ENCODE measurements at places on chromosomes 1 and 21.

DNA sequence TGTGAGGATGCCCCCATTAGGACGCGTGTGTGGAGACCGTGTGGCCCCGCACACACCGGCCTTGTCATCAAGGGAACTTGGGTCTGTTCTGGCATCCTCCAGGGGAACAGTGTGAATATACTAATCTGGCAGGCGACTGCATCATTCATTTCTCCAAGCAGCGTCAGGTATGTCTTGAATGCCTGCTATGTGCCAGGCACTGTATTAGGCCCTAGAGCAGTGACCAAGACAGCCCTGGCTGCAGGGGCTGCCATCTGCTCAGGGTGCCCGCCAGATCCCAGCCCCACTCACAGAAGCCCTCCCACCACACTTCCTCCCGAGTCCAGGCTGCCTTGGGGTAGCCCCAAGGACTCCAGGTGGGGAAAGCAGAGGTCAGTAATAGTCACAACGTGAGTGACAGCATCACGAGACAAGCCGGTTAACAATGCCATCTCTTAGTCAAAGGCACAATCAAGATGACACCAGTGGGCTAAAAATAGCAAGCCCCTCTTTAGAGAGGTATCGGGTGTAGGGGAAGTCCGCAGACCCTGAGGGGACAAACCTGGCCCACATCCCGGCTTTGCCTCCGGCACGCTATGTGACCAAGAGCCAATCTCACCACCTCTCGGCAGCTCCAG is 7.5 kb upstream of the LAPTM5 start:
- H3K4me3 ChIP-seq = no peak overlapping the region
- peaks cover 5% of the 10 kb centered on the region for H3K4me1 ChIP-seq
- H3K27me3 ChIP-seq = no peaks in the 10 kb centered on the region
- no peak for DNase-seq
- no peaks in the 10 kb centered on the region for H3K36me3 ChIP-seq

GRCh38 chr1:32872192-32872460 is 1.4 kb upstream of the FNDC5 start:
- no peak for DNase-seq
- no peak overlapping the region for H3K4me3 ChIP-seq
- no peaks in the 10 kb centered on the region for H3K36me3 ChIP-seq
- no peaks in the 10 kb centered on the region for H3K27me3 ChIP-seq
- H3K4me1 ChIP-seq = no peaks in the 10 kb centered on the region

- peaks cover 12% of the 10 kb centered on the region for H3K27me3 ChIP-seq
- no peak overlapping the region for H3K27ac ChIP-seq
- no peaks in the 10 kb centered on the region for H3K36me3 ChIP-seq
- H3K4me1 ChIP-seq = no peaks in the 10 kb centered on the region
- H3K4me3 ChIP-seq = no peak overlapping the region
These were observed 218.7 kb upstream of the FOXD3 start for GRCh38 chr1:63103682-63104081.

- no peaks in the 10 kb centered on the region for H3K36me3 ChIP-seq
- H3K27me3 ChIP-seq = no peaks in the 10 kb centered on the region
- H3K27ac ChIP-seq = no peak overlapping the region
- no peaks in the 10 kb centered on the region for H3K4me1 ChIP-seq
These were observed 7.2 kb upstream of the OPTC start for GRCh38 chr1:203486618-203487370.

- H3K27me3 ChIP-seq = no peaks in the 10 kb centered on the region
- no peak overlapping the region for H3K4me3 ChIP-seq
These were observed 9.9 kb downstream of the CFAP410 start for GRCh38 chr21:44329086-44329889.

DNA sequence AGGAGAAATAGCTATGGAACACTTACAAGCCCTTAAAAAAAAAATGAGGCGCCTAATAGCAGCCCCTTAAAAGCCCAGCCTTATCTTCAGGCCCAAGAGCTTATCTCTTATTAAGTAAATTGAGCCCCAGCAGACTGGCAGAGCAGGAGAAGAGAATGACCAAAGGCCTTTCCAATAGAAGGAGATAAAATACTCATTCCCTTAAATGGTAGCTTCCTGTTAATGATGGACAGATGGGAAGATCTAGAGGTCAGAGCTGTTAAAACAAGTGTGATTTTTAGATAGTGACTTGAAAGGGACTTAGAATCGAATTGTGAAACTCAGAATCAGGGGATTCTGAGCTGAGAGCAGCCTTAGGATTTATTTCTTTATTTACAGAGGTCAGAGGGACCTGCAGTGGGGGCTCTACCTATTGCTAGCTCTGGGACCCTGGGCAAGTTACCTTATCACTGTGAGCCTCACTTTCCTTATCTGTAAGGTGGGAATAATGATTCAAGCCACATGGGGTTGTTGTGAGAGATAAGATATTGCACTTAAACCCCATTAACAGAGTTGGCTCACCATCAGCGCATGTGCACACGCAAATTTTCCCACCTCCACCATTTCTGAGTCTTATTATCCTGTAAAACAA is 101.3 kb upstream of the C8B start:
- peaks cover 5% of the 10 kb centered on the region for H3K4me1 ChIP-seq
- H3K27me3 ChIP-seq = no peaks in the 10 kb centered on the region
- H3K27ac ChIP-seq = no peak overlapping the region
- peak; percentile 28 for DNase-seq
- no peak overlapping the region for H3K4me3 ChIP-seq

DNA sequence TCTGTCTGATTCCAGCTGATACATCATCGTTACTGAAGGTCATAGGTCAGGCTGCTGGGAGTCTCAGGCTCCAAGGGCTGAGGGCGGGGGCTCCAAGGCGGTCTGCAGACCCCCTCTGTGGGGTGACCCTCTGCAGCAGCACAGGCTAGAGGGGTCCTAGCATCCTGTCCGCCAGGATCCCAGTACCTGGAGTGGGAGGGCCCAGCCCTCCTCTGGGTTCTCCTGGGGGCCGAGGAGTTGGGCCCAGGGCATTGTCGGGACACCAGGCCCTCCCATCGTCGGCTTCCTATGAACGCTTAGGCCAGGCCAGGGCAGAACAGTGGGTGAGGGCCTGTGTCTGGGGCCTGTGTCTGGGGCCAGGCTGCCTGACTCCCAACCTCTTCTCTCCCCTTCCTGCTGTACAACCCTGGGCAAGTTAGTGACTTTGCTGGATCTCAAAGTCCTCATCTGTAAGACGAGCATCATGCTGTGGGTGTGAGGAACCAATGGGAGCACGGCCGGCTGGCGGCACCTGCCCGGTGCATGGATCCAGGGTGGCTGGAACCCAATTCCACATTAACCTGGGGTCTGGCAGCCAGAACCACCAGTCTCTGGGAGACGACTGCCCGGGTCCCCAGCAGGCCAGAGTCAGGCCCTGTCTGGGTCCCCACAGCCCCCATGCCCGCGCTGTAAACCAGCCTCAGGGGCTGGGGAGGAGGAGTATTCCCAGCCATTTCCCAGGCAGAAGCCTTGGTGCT is 56.2 kb upstream of the COL18A1 start:
- H3K27ac ChIP-seq = no peak overlapping the region
- no peaks in the 10 kb centered on the region for H3K36me3 ChIP-seq
- no peak for DNase-seq

DNA sequence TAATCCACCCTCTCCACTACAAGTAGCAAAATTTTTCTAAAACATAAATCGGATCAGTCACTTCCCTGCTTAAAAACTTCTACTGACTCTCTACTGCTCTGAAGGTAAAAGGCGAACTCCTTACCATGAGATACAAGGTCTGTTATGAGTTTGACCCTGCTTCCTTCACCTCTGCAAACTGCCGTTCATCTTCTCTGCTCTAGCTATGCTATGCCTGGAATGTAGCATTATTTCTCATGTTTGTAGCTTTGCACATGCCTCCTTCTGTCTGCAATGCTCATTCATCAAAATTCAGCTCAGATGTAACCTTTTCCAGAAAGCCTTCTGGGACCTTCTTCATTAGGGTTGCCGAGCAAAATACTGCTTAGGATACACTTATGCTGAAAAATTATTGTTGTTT is 30.8 kb downstream of the RPL5 start:
- no peak for DNase-seq
- no peaks in the 10 kb centered on the region for H3K36me3 ChIP-seq
- H3K27ac ChIP-seq = no peak overlapping the region
- H3K4me1 ChIP-seq = no peaks in the 10 kb centered on the region

DNA sequence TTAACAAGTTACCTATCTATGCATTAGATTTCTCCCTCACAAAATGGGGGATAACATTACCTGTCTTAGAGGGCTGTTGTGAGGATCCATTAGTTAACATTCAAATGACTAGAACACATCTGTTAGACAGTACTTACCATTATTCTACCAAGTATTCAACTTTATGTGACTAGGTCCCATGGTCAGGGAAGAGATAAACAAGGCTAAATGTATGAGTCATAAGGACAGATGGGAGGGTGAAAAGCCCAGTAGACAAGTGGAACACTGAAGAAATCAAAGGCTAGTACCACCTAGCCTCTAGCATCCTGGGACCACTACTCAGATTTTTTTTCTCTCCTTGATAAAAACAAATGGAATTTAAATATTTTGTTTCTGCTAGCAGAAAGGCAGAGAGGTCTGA is 9.0 kb upstream of the VHLL start:
- peaks cover 46% of the 10 kb centered on the region for H3K36me3 ChIP-seq
- no peak overlapping the region for H3K4me3 ChIP-seq
- H3K27ac ChIP-seq = no peak overlapping the region

GRCh38 chr1:58524353-58524945 is 22.1 kb downstream of the OMA1 start:
- H3K36me3 ChIP-seq = peaks cover 5% of the 10 kb centered on the region
- no peaks in the 10 kb centered on the region for H3K27me3 ChIP-seq

GRCh38 chr1:198829944-198830343 is 191.1 kb downstream of the PTPRC start:
- no peaks in the 10 kb centered on the region for H3K27me3 ChIP-seq
- H3K4me3 ChIP-seq = no peak overlapping the region
- H3K4me1 ChIP-seq = no peaks in the 10 kb centered on the region
- no peak for DNase-seq

GRCh38 chr1:96076589-96076988 is 645.0 kb upstream of the PTBP2 start:
- H3K36me3 ChIP-seq = no peaks in the 10 kb centered on the region
- H3K27ac ChIP-seq = no peak overlapping the region
- no peaks in the 10 kb centered on the region for H3K4me1 ChIP-seq
- no peak overlapping the region for H3K4me3 ChIP-seq

- no peak for DNase-seq
- no peaks in the 10 kb centered on the region for H3K4me1 ChIP-seq
- no peaks in the 10 kb centered on the region for H3K27me3 ChIP-seq
These were observed 56.3 kb downstream of the GNG12 start for GRCh38 chr1:67777016-67777415.

DNA sequence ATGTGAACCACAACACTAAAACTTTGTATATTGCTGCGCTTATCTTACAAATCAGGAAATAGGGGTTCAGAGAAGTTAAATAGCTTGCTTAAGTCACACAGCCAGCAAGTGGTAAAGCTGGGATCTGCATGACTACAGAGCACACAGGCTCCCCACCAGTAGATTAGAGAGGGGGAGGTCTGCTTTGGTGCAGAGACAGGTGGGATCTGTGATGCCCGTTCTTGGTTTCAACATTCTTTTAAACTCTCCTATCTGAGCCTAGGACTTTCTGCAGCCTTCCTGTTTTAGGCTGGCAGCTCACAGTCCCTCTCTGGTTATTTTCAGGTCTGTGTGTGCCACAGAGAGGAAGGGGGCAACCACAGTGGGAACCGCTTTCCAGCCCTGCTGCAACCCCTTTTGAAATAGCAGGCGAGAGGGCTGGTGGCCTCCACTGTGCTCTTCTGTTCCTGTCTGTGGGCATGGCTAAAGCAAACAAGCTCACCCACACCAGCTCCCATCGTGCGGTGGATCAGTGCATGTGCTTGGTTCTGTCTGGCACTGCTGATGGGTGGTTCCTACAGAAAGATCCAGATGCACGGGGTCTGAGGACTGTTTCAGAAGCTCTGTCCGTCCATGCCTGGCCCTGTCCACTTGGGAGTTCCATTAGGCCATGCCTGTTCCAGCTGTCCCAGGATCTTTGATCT is 1.7 kb upstream of the IL6R start:
- no peak overlapping the region for H3K27ac ChIP-seq
- no peak for DNase-seq
- H3K4me1 ChIP-seq = peaks cover 12% of the 10 kb centered on the region
- H3K4me3 ChIP-seq = no peak overlapping the region
- peaks cover 9% of the 10 kb centered on the region for H3K27me3 ChIP-seq
- H3K36me3 ChIP-seq = no peaks in the 10 kb centered on the region

- no peak overlapping the region for H3K4me3 ChIP-seq
- no peak overlapping the region for H3K27ac ChIP-seq
- peak; percentile 37 for DNase-seq
- peaks cover 4% of the 10 kb centered on the region for H3K4me1 ChIP-seq
- no peaks in the 10 kb centered on the region for H3K36me3 ChIP-seq
These were observed 40.7 kb upstream of the SCMH1 start for GRCh38 chr1:41282679-41283317.

DNA sequence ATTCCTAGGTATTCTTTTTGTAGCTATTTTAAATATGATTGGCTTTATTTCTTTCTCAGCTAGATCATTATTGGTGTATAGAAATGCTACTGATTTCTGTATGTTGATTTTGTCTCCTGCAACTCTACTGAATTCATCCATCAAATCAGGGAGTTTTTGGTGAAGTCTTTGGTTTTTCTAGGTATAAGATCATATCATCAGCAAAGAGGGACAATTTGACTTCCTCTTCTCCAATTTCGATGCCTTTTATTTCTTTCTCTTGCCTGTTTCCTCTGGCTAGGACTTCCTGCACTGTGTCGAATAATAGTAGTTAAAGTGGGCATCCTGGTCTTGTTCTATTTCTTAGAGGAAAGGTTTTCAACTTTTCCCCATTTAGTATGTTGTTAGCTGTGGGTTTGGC is 27.5 kb upstream of the PRKACB start:
- no peaks in the 10 kb centered on the region for H3K36me3 ChIP-seq
- H3K4me3 ChIP-seq = no peak overlapping the region
- H3K4me1 ChIP-seq = no peaks in the 10 kb centered on the region
- no peaks in the 10 kb centered on the region for H3K27me3 ChIP-seq
- H3K27ac ChIP-seq = no peak overlapping the region
- no peak for DNase-seq

DNA sequence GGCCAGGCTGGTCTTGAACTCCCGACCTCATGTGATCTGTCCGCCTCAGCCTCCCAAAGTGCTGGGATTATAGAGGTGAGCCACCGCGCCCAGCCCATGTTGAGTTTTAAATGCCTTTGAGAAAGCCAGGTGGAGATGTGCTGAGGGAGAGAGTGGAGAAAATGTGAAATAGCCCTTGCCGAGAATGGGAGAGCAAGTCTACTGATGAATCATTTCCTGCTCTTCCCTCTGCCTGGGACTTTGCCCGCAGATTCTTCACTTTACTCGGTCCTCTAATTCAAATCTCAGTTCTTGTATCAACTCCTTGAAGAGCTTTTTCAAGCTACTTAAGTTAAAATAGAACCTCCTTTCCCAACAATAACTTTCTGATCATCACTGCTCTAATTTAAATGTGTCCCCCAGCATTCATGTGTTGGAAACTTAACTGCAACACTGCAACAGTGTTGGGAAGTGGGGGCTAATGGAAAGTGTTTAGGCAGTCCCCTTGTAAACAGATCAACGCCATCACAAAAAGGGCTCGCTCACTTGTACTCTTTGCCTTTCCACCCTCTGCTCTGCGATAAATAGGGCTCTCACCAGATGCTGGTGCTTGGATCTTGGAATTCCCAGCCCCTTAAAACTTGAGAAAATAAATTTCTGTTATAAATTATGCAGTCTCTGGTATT is 27.8 kb downstream of the OSBPL9 start:
- H3K36me3 ChIP-seq = no peaks in the 10 kb centered on the region
- no peak for DNase-seq
- peaks cover 42% of the 10 kb centered on the region for H3K4me1 ChIP-seq
- no peak overlapping the region for H3K27ac ChIP-seq
- no peak overlapping the region for H3K4me3 ChIP-seq
- H3K27me3 ChIP-seq = no peaks in the 10 kb centered on the region
